ENCODE measurements at places on chromosomes 11 and 22.

GRCh38 chr11:36090356-36091109 is 146.7 kb downstream of the LDLRAD3 start:
- peak; percentile 23 for DNase-seq

- DNase-seq = no peak
Measured at GRCh38 chr11:78111298-78111697, 28.1 kb downstream of the ALG8 start.

GRCh38 chr11:45847911-45848316 is 639 bp downstream of the CRY2 start:
- peak; percentile 39 for DNase-seq

DNA sequence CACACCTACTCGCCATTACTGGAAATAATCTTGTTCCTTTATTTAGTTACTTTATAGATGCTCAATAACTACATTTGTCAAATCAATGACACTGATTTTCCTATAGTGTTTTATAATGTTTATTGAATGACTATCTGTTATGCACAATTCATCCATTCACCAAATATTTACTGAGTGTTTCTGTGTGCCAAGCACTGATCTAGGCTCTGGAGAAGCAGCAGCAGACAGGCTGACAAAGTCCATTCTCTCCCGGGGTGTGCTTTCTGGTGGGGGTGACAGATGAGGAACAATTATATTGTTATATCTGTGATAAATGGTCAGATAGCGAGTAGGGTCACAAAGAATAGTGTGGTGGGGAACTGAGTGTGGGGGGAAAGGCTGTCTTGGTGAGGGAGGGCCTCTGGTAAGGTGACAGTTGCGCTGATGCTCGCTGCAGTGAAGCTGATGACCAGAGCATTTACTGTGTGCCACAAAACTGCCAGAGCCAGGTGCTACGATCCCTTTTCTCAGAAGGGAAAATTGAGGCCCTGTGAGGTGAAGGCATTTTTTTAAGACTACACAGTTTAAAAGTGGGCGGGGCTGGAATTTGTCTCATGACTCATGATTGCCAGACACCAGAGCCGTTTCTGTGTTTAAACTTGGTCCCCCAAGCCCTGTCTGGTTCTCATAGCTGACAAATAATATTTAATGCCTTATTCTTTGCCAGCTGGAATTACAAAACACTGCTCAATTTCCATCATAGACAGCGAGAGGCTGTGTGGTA is 10.2 kb downstream of the PACS1 start:
- no peak for DNase-seq

GRCh38 chr11:134576286-134576685 is 164.2 kb upstream of the B3GAT1 start:
- DNase-seq = no peak

- no peak for DNase-seq
Measured at GRCh38 chr11:45267652-45268299, 18.4 kb downstream of the SYT13 start.

GRCh38 chr11:68632802-68633201 is 51.5 kb upstream of the GAL start:
- DNase-seq = peak; percentile 78

GRCh38 chr22:43526946-43527345 is 115.1 kb downstream of the MPPED1 start:
- no peak for DNase-seq

DNA sequence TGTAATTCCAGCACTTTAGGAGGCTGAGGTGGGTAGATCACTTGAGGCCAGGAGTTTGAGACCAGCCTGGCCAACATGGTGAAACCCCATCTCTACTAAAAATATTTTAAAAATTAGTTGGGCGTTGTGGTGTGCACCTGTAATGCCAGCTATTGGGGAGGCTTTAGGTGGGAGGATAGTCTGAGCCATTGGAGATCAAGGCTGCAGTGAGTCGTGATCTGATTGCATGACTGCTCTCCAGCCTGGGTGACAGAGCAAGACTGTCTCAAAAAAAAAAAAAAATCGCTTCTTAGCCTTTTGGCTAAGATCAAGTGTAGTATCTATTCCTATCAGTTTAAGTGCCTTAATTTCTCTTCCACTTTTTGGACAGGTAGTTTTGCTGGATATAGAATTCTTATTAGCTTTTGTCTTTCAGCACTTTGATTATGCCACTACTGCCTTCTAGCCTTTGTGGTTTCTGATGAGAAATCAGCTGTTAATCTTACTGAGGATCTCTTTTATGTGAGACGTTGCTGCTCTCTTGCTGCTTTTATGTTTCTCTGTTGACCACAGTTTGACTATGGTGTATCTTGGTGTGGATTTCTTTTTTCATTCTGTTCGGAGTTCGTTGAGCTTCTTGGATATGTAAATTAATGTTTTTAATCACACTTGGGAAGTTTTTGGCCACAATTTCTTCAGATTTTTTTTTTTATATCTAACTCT is 24.7 kb downstream of the CHEK1 start:
- no peak for DNase-seq

Measured in hematopoietic multipotent progenitor cell (in vitro differentiated cells).